ENCODE measurements at places on chromosomes 12 and 14.

DNA sequence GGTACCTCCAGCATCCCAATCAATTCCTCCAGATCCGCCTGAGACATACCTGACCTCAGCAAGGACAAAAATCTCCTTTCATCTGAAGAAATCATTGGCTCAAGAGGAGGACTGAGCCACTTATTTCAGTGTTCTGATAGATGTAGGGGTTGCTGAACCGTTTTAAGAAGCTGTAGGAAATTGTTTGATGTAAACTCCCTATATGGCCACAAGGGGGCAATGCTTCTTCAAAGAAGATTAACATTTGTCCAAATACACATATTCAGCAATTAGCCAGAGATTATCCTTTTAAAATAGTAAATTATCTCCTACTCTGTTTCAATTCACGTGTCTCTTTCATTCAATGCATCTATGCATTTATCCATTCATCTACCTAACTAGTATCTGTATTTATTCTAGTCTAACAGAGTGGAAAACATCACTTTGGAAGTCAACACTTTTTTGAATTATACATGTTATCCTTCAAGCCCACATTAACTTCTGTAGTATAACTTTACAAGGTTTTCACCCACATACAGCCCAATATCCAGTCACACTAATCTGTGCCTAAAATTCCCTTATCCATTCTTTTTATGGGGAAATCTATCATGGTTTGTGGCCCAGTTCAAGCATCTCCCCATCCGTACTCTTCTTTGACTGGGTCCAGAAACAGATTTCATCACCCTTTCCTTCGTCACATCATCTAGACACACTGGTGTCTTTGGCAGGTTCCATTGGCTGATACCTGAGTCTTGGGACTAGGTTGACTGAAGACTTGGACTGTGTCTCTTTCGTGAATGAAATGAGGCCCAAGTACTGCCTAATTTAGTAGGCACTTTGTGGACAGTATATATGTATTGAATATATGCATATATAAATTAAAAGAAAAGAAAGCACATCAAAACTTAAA lies 411.0 kb upstream of the OR4E1 start:
- DNase-seq: no peak

- no peak for DNase-seq
Observed at GRCh38 chr12:96048393-96048969, 13.1 kb upstream of the LTA4H start.

GRCh38 chr12:65951697-65952096 lies 127.4 kb downstream of the HMGA2 start:
- no peak for DNase-seq

GRCh38 chr14:55801121-55801520 lies 221.1 kb downstream of the KTN1 start:
- DNase-seq: no peak

DNA sequence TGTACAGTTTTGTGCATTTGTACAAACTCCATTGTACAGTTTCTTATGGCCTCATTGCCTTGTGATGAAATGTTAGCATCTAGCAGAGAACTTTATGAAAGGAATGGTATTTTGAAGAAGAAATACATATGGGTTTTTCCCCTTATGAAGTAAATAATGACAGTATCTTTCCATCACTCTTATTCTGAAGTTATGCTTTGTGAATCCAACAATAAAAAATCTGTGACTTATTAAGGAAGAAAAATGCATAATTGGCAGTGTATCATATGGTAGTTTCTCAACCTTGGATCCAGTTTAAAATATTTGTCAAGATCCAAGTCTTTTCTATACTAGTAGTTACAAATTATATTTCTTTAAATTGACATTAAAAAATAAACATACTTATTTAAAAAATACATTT lies 859.1 kb upstream of the FLRT2 start:
- DNase-seq: no peak

GRCh38 chr12:119444462-119445044 lies 110.0 kb downstream of the CCDC60 start:
- no peak for DNase-seq

- DNase-seq: no peak
Observed at GRCh38 chr12:5262450-5262849, 169.5 kb upstream of the NTF3 start.

DNA sequence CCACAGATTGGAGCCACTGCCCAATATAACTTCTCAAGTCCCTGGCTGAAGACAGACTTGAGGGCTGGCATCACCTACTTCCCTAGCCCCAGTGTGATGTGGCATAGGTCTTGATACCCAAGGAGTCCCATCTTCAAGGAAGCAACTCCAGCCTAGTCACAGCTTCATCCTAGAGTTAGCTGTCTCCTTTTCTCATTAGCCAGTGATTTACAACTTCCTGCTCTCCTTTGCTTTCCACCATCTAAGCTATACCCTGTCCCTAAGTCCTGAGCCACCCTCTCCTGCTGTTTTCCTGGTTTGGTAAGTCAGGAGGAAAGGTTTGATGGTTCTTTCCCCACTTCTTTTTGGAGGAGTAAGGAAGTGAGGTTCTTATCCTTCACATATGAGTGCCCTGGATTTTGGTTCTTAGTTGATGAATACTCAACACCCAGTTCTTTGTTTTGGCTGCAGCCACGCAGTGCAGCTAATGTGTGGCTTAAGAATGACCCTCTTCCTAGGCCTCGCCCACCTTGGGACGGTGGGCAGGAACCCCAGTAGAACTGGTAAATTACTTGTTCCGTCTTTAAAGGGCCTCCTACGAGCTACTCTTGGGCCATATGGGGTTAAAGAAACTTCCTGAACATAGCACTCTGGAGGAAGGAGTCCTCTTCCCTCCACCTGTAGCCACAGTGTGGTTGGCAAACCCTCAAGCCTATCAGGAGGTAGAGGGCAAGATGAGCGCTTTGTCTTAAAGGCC lies 3.9 kb upstream of the GPX2 start:
- DNase-seq: no peak

DNA sequence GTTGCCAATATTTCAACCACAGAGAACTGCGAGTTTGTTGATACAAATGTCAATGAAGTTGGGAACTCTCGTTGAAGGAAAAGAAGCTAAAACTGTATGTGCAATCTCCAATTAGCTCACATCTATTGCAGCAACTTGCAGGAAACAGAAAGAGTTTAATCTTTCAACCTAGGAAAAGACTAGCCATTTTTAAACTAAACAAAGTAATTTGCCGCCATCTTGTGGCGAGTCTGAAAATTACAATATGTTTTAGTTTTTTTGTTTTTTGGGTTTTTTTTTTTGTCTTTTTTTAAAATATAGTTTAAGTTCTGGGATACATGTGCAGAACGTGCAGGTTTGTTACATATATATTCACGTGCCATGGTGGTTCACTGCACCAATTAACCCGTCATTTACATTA lies 131.2 kb upstream of the FOXG1 start:
- DNase-seq: no peak

- no peak for DNase-seq
Observed at GRCh38 chr12:26119391-26119989, 5.3 kb downstream of the BHLHE41 start.

DNA sequence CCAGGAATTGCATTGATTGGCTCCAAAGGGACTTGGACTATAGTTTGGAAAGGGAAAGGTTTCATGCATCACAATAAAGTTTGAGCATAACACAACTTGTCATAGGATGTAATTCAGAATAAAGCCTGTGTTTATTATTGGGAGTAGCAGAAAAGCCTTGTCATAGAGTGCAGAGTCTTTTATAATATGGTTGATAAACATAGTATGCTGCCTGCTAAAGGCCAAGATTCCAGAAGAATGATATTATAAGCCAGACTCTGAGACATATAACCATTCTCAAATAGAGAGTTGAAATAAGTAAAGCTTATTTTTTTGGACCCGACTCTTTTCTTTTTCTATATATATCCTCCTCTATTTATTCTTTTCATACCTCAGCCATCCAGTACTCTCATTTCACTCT lies 207.3 kb downstream of the LRIG3 start:
- DNase-seq: no peak

DNA sequence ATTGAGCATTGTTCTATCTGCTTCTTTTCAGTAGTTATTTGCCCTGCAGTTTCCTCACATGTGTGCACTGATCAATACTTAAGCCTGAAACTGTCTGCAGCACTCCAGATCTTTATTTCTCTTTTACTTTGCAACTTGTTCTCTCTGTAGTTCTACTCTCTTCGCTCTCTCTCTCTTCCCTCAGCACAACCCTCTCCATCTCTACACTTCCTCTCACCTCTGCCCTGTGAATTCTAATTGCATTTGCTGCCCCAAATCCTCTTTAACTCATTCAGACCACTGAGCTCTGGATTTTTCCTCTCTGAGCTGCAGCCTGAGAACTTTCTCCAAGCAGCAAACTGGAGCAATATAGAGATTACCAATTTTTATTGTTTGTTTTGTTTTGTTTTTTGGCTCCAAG lies 1035.5 kb downstream of the FSCB start:
- no peak for DNase-seq

GRCh38 chr14:77375973-77376770 lies 722 bp downstream of the TMED8 start:
- no peak for DNase-seq

DNA sequence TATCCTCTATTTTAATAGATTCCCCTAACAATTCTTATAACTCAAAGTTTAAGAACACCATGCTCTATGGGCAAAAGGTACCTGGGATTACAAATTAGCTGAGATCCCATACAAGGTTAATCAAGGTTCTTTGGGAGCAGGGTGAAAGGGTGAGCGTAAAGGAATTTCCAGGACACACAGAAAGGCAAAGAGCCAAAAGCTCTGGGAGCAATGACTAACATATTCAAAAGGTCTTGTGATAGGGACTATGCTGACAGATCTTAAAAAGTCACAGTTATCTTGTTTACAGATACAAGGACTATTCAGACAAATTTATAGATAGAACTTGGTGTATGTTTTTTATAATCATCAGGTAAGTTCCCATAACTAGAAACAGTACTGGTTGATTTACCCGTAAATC lies 19.5 kb upstream of the PPFIBP1 start:
- DNase-seq: no peak

DNA sequence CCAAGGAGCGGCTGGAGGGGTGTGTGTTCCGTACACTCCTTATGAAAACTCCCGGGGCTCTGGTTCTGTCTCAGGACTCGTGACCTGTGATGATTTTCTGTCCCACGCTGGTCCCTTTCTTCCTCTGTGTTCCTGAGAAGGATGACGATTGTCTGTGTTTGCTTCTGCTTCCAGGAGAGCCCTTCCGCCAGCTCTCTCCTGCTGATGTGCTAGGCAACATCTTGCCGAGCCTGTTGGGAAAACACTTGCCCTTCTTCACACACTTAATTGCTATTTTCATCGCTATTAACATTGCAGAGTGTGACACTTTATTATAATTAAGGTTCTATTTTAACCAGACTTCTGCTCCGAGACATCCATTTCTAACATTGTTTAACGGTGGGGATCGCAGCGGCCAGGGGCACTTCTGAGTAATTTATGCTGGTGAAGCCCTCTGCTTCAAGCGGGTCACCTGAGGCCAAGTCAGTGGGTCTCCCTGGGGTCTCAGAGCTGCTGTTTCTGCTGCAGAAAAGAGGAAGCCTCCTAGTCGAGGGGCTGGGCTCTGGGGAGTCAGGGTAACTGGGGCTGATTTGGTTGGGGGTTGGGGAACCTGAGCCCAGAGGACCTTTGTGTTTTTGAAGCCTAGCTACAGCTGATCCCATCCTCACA lies 88.6 kb downstream of the PRMT8 start:
- DNase-seq: no peak

Data from cortex of kidney (tissue), 1 donor.